ENCODE measurements at places on chromosomes 6 and 20. TPM values are rescaled to one million over a fixed set of nuclear protein-coding genes. Genes with fewer than 3 reads are reported as not detected.

DNA sequence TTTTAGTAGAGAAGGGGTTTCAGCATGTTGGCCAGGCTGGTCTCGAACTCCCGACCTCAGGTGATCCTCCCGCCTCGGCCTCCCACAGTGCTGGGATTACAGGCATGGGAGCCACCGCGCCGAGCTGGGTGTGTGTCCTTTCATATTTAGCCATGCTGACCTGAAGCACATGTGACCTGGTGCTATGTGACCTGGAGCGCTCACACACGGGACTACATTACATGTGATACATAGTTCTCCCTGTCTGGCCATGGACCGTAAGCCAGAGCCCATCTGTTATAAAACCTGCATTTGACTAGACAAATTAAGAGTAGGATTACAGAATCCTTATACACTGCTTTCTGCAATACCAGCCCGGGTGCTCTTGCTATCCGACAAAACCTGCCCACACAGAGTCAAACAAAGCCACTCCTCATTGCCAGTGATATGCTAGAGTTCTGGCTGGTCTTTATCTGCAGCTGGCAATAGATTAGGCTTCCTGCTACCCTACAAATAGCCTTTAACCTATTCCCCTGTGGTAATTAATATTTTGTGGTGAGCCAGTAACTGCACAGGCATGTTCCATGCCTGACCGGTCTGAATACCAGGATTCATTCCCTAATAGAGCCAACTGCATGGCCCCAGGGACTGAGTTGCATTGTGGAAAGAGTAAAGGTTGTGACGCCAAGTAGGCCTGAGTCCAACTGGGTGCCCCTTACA lies 26.3 kb upstream of the FAM50B start:
- DNase-seq, result no peak

DNA sequence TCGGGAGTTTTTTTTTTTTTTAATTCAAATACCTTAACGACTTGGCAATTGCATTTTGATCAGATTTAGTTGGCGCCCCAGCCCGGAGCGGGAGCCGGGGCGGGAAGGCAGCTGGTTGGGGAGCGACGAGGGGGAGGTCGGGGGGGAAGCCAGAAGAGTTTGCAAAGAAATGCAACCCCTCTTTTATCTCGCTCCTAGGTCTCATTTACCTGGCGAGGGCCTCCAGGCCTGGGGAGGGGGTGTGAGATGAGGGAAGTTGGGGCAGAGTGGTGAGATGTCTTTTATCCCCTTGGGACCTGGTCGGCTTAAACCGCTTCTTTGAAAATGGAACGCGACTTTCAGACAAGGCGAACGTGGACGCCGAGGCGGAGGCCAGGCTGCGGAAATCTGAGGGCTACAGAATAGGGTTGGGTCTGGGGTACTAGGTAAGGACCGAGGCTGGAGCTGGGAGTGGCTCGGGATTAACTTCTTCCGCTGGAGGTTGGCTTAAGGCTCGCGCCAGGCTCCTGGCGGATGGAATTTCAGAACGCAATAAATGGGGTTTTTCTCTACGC lies 40.3 kb downstream of the NCR2 start:
- no peak for DNase-seq

GRCh38 chr6:16322666-16323312 lies 84.4 kb downstream of the GMPR start:
- DNase-seq, result no peak

DNA sequence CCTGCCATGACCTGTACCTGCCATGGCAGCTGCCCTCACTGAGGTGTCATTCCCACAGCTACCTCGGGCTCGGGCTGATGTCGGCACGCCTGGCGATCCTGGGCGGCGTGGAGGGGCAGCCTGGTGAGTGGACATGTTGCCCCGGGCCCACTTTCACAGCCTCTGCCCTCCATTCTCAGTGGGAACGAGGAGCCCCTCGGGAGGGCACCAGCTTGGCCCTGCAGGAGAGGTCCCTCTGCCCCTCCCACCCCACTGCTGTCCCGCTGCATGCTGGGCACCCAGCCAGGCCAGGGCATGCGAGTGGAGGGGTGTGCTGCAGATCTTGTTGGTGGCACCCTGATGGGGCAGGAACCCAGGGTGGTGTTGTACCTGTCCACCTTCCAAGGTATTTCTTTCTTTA lies 23.0 kb downstream of the ENTPD6 start:
- no peak for DNase-seq

DNA sequence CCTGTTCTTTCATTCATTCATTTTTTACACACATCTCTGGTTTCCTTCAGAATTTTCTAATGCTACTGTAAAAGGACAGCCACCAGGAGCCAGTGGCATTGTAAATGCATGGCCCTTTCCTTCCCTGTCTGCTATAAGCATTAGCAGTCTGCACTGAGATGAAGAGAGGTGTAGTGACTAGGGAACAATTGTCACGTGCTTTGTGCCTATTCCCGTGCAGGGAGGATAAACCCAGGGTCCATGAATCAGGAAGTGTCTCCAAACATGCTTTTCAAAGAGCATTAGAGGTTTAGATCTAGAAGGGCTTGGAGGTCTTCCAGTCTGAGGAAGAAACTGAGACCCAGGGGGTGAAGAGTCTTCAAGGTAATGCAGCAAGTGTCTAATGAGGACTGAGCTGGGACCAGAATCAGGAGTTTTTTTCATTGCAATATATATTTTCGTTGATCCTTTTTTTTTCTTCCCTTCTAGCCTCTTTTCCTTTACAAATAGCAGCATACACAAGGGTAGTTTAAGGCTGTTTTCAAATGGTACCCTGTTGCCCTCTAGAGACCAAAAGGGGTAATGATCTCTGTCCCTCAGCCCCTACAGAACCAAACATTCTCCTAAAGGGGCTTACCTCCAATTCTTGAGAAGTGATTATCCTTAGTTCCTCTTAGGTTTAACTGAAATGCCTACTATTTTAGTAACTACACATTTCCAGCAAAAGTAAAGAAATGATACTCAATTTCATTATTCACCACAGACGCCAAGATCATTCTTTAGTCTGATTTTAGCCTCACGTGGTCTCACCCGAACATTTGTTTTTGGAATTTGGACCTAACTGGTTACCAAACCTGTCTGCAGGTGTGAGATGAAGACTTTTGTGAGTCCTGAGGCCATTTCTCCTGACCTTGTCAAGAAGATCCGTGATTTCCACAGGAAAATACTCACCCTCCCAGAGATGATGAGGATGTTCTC lies 6.6 kb downstream of the TRIM15 start:
- DNase-seq, result peak; percentile 68

DNA sequence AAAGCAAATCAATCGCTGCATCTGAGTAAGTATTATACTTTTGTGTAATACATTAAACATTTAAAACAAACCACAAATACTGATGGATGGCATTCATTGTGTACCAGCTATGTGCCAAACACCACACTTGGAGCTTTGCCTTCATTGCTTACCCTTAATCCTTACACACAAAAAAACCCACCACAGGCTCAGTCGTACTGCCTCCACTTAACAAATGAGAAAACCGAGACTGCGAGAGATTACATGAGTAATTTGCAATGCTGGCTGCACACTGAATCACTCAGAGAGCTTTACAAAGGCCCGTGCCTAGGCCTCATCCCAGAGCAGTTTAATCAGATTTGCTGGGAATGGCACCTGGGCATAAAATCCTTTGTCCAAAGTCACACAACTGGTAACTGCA lies 130.5 kb downstream of the EDN1 start:
- DNase-seq, result no peak

GRCh38 chr6:144190080-144190479 lies 39.8 kb downstream of the STX11 start:
- no peak for DNase-seq

DNA sequence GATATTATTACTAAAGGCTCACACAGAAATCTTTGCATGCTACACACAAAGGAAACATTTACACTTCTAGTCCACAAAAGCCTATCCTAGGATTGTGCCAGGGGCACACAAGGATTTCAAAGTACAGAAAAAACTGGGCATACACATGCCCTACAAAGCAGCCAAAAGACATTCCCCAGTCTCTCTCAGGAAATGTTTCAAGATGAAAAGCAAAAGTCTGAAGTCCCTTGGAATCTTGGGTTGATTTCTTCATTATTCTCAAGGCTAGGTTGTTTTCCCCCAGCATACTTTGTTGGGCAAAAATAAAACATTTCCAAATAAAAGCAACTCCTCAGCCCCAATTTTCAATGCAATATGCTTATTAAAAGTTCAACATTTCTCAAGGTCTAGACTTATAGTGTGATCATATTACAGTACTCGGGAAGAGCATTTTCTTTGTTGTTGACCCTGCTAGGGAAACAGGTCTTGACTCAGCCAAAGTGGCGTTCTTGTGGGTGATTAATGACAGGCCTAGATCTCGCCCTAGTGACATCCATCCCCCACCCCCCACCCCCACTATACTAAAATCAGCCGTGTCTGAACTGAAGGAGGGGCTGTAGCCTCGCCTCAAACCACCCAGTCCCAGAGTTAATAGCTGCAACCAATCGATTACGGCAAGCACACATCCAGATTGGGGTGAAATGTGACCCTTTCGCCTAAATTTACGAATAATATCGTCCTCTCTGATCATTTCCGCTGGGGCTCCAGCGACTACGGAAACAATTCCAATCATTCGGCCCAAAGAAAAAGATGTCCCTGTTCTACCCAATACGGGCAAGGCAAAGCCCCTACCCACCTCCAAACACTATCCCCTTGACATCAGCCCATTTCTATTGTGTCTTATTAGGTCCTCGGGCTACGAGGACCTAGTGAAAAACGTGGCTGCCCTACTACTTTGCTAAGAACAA lies 1.4 kb downstream of the AKIRIN2 start:
- peak; percentile 73 for DNase-seq

DNA sequence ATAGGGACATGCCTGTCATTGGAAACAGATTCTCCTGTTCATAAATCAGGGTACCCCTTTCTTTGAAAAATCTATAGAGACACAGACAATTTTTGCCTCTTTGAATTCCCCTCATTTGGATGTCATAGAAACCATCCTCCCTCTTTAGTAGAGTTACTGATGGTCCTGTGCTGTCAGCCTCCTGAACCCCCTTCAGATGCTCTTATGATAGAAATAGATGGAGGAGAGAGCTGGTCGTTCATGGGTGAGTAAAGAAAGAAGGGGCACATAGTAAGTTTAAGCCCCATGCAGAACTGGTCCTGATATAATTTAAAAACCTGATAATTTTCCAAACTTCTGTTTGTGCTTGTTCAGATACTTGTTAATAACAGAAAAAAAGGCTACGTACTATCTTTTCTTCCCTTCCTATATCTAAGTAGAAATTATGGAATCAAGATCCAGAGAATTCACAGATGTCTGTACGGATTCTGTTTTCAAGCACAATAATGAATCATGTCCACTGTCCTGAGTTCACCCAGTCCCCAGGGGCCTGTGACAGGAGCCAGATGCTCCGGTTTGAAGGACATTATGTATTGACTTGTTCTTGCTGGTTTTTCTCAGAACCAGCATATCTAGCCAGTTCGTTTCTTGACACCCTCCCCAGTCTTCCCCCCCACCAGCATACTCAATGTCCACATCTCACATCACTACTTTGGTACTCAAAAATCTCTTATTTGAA lies 78.1 kb downstream of the NCOA7 start:
- no peak for DNase-seq

GRCh38 chr6:7938562-7939183 lies 28.1 kb upstream of the TXNDC5 start:
- DNase-seq, result no peak

- no peak for DNase-seq
Measured at GRCh38 chr6:125655511-125655910, 93.9 kb upstream of the HEY2 start.

DNA sequence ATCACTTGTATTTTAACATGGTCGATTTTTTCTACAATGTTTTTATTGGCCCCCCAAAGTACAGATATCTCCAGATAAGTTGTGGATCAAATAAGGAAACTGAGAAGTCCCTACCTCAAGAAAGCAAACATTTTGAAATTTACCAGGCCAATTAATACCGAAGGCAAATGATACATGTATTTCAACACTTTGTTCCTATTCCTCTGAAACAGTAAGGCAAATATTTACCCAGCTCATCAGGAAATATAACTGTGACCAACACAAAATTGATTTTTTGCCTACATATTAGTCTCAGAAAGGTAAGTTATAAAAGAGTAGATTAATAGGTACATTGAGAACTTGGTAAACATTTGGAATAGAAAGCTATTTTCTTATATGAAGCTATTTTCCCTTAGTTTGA lies 51.3 kb upstream of the ADGRF5 start:
- no peak for DNase-seq

DNA sequence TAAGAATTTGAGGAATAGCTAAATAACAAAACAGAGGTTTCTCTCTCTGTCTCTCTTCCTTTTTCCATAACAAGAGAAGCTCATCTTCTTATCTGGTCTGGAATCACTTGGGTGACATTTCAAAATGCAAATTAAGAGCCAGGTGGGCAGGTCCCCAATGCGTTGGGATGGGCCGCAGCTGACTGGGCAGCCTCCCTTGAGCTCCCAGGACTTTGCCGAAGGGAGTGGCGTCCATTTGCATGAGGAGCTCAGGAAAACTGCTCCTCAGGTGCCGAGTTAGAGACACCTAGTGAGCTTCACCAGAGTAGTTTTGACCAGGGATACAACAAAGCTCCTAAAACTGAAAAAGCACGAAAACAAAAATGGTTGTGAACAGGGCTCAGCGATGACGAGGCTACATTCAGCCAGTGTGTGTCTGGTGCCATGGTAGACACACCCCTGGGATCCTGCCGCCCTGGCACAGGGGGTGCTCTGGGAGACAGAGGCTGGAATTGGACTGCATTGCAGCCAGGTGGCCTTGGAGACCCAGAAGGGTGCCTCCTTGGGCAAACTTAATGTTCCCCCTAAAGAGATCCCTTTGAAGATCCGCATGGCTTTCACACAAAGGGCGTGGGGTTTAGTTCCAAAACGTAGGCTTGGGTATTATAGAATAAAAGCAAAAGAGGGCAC lies 13.5 kb upstream of the SERPINB6 start:
- DNase-seq, result no peak

- no peak for DNase-seq
Measured at GRCh38 chr6:90025523-90026061, 131.3 kb downstream of the GJA10 start.

GRCh38 chr20:41475503-41475902 lies 108.9 kb upstream of the EMILIN3 start:
- no peak for DNase-seq

Gene KIF16B
- total RNA-seq, result 18.0 TPM

Gene TBX18
- not detected for total RNA-seq

Gene DYNLT2
- total RNA-seq, result 4.3 TPM

Gene GABRR1
- not detected for total RNA-seq
